ENCODE measurements at places on chromosomes 13 and 19.

GRCh38 chr19:13693889-13694288, 70.4 kb upstream of the MRI1 start:
- DNase-seq = no peak

DNA sequence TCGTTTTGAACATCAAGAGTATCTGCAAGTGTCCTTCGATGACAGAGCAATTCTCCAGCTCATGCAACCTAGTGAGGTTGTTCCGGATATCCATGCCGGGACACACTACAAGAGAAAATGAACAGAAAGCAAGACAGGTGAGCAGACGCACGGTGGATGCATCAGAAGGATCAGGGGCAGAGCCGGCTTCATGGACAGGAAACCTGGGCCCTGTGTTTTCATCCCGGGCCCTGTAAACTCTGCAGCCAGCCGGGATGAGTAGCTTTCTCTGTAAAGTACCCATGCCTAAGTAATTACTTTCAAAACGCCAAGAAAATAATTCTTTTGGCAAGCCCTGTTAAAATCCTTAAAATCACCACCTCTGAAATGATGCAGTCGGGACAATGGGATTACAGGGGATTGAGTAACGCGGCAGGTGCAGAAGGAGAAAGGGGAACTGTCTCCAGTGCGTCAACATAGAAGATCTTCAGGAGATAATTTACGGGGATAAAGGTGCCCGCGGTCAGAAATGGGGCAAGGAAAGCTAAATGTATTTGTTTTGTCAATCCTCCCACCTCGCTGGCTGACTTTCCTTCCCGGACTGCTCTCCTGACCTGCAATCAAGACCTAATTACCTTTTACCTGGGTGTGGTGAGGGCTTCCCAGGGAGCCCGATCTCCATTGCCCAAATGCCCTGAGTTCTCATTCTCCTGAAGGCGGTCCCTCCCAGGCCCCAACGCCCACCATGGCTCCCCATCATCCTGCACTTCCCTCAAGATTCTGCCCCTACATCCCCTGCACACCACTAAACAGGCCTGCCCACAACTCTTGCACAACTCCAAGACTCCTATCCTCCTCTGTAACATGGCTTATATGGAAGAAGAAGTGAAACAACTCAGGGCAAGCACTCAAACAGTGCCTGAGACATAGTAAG, 26.2 kb downstream of the INSR start:
- no peak for DNase-seq

GRCh38 chr13:41327994-41328790, 17.1 kb downstream of the NAA16 start:
- DNase-seq = no peak

- DNase-seq = no peak
Measured at GRCh38 chr19:46373491-46374359, 26.8 kb downstream of the PPP5C start.

DNA sequence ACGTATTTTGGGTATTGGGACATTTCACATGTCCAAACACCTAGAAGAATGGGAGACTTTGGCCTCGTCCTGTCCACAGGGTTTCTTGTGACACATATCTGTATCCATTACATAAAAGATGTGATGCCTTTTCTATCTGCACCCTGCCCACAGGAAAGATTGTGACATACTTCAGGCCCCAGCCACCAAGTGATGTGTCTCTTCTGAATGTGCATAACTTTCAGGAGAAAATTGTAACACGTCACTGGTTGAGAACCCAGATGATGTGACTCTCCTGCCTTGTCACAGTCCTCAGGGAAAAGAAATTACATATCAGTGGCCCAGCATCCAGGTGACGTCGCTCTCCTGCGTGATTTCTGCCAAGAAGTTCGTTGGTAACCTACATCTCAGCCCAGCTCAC, 21.0 kb upstream of the ZNF681 start:
- no peak for DNase-seq

GRCh38 chr13:110107568-110108347, 199.2 kb downstream of the COL4A1 start:
- no peak for DNase-seq

DNA sequence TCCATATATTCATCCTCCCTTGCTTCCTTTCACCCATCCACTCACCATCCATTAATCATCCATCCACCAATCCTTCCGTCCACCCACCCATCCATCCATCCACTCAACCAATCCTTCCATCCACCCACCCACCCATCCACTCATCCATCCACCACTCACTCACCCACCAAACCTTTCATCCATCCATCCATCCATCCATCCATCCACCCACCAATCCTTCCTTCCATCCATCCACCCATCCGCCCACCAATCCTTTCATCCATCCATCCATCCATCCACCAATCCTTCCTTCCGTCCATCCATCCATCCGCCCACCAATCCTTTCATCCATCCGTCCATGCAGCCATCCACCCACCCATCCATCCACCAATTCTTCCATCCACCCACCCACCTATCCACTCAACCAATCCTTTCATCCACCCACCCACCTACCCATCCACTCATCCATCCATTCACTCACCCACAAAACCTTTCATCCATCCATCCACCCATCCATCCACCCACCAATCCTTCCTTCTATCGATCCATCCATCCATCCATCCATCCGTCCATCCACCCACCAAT, 3.0 kb downstream of the SBK3 start:
- DNase-seq = no peak

DNA sequence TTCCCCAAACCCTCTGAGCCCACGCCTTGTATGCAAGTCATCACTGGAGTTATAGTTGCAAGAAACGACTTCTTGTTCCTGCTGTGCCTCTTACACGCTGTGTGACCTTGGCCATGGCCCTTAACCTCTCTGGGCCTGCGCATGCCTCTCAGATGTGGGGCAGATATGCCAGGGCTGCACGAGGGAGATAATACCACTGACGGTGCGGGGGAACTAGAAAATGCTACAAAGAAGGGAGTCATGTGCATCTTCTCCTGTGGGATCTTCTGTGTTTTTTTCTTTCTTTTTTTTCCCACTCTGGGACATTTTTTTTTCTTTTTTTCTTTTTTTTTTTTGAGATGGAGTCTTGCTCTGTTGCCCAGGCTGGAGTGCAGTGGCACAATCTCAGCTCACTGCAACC, 4.3 kb upstream of the SAMD1 start:
- DNase-seq = no peak

DNA sequence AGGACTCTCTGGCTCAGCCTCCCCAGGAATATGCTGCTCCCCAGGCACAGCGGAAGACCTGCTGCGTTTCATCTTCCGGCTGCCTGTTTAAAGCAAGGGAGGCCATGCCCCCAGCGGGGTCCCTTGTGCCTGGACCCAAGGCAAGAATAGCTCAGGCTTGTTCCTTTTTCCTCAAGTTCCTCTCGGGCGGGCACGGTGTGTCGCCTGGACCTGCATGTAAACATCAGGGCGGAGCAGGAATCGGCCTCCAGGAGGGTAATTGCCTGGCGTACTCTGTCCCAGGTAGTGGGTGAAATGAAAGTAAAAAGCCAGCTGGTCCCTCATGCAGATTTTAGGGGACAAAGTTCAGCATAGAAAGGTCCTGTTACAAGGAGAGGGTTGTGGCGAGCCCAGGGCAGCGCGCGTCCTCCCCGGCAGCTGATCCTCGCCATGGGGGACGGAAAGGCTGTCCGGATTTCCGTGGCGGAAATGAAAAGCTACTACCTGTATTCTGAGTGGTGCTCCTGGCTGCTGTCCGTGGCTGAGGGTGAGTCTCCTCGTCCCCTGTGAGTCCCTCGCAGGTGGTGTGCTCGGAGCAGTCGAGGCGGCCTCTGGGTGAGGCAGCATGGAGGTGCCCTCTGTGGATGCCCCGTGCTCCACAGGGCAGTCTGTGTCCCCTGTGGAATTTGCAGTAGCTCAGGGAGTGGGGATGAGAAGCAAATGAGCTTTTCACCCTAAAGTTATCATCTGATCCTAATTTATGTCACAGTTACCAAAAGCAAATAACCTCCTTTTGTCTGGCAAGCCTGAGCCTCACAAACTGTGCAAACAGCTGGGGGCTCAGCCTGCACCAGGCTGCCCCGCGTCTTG, 16.2 kb downstream of the MCF2L start:
- no peak for DNase-seq

DNA sequence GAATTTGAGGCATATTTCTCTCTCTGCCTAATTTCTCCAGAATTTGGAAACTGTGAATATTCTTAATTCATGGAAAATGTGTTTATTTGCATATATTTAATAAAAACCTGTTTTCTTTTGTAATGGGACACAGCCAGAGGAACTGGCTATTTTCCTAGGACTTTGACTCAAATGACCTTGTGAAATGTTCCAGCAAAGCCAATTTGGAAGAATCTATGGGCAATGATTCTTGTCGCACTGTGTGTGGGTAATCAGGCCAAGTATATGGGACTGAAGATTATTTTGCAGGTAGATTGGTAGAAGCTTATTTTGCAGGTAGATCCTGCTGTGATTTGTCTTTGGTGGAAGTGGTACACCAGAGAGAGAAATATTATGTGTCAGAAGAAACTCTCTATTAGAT, 38.8 kb downstream of the SUCLA2 start:
- DNase-seq = no peak

DNA sequence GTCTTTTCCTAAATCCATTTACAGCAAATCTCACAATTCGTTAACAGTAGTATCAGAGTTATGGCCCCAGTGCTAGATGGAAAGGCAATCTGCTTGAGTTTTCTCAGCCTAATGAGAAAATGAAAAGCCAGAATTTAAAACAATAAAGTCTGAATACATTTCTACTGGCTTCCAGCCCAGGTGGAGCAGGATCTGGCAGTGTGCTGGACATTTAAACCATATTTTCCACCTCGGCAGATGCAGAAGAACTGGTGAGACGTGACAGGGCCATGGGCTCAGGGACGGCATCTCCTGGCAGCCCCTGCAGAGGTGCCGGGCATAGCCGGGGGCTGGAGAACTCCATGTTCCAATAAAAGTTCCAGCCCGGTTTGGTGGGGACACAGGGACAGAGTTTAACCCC, 7.1 kb downstream of the SMIM7 start:
- DNase-seq = no peak

- no peak for DNase-seq
Measured at GRCh38 chr19:38852231-38853044, 2.7 kb upstream of the HNRNPL start.

GRCh38 chr13:33286128-33286527, 573 bp upstream of the STARD13 start:
- no peak for DNase-seq

DNA sequence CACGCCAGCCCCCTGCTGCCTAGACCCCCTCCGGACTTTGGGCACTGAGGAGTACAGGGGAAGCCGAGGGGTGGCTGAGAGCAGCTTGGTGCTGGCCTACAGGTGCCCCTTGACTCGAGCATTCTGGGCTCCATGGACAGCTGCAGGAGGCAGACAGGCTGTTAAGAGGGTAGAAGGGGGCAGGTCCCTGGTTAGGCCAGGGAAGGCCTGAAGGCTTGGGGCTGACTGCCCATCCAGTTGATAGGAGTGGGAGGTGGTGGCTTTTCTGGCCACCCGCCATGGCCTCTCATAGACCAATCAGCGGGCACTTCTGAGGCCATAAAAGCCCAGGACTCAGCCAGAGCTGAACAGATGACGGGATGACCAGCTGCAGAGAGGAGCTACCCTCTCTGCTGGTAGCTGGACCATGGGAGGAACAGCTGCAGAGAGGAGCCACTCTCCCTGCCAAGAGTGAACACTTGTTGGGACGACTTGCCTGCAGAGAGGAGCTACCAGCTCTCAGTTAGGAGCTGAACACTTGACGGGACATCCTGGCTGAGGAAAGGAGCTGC, 10.7 kb upstream of the SUPT20H start:
- no peak for DNase-seq

GRCh38 chr13:53064731-53065130, 36.1 kb downstream of the OLFM4 start:
- no peak for DNase-seq

DNA sequence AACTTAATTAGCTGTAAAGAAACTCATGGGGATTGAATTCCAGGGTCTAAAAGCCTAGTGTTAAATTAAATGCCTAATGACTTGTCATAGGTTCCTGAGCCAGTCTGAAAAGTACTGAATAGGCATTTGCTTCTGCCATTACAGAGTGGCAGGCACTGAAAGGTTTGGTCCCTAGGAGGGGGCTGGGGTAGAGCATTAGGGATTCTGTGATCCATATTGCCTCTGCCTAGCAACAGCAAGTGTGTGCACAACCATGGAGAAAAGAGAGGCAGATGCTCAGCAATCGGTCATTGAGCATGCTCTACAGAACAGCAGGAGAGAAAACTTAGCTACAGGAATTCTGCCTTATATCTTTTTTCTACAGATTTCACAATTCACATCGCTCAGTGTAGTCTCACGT, 133.5 kb downstream of the TRPC4 start:
- DNase-seq = no peak

GRCh38 chr19:32809254-32809653, 60.3 kb downstream of the SLC7A9 start:
- DNase-seq = no peak
